Muscle of leg (tissue), 16 donors: ENCODE measurements at places on chromosomes 3 and 15. TPM values are rescaled to one million over a fixed set of nuclear protein-coding genes. Genes with fewer than 3 reads are reported as not detected.

HDC gene
- 0.62 TPM for total RNA-seq

ATG3 gene
- 30.3 TPM for total RNA-seq

DNA sequence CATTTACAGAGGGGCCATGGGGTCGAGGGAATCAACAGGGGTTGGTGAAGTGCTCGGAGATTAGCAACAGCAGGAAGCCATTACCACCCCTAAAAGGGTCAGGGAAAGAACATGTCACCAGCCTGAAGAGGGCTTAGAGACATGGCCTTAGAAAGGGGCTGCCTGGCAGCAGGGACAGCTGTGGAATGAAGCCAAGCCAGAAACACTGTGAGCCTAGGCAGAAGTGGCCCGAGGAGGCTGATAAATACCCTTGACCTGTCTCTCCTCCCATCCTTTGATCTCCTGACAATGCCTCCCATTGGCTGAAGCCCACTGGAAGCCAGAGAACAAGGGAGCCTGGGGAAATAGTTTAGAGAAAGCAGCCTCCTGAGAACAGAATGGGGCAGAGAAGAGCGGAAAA is 31.4 kb downstream of the GPD1L start:
- H3K27ac ChIP-seq: no peak overlapping the region
- H3K4me1 ChIP-seq: no peaks in the 10 kb centered on the region
- H3K36me3 ChIP-seq: peaks cover 7% of the 10 kb centered on the region
- no peaks in the 10 kb centered on the region for H3K27me3 ChIP-seq
- H3K4me3 ChIP-seq: no peak overlapping the region

DNA sequence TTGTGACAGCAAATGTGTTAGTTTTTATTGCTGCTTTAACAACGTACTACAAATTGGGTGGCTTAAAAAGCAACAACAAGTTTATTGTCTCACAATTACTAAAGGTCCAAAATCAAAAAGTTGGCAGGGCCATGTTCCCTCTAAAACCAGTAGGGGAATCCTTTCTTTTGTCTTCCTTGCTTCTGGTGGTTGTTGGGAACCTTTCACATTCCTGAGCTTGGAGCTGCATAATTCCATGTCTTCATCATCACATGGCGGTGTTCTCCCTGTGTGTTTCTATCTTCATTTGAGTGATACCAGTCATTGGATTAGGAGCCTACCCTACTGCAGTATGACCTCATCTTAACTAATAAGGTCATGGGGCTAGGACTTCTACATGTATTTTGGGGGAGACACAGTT is 7.4 kb downstream of the SPRED1 start:
- no peaks in the 10 kb centered on the region for H3K36me3 ChIP-seq
- no peak for DNase-seq
- H3K4me1 ChIP-seq: peaks cover 6% of the 10 kb centered on the region
- H3K27me3 ChIP-seq: no peaks in the 10 kb centered on the region
- no peak overlapping the region for H3K27ac ChIP-seq
- no peak overlapping the region for H3K4me3 ChIP-seq

GRCh38 chr3:186492385-186492984 is 51.7 kb downstream of the CRYGS start:
- H3K27me3 ChIP-seq: peaks cover 3% of the 10 kb centered on the region
- no peaks in the 10 kb centered on the region for H3K4me1 ChIP-seq
- H3K4me3 ChIP-seq: no peak overlapping the region
- no peak overlapping the region for H3K27ac ChIP-seq
- H3K36me3 ChIP-seq: no peaks in the 10 kb centered on the region

IL17RE gene
- total RNA-seq: 1.0 TPM

DNA sequence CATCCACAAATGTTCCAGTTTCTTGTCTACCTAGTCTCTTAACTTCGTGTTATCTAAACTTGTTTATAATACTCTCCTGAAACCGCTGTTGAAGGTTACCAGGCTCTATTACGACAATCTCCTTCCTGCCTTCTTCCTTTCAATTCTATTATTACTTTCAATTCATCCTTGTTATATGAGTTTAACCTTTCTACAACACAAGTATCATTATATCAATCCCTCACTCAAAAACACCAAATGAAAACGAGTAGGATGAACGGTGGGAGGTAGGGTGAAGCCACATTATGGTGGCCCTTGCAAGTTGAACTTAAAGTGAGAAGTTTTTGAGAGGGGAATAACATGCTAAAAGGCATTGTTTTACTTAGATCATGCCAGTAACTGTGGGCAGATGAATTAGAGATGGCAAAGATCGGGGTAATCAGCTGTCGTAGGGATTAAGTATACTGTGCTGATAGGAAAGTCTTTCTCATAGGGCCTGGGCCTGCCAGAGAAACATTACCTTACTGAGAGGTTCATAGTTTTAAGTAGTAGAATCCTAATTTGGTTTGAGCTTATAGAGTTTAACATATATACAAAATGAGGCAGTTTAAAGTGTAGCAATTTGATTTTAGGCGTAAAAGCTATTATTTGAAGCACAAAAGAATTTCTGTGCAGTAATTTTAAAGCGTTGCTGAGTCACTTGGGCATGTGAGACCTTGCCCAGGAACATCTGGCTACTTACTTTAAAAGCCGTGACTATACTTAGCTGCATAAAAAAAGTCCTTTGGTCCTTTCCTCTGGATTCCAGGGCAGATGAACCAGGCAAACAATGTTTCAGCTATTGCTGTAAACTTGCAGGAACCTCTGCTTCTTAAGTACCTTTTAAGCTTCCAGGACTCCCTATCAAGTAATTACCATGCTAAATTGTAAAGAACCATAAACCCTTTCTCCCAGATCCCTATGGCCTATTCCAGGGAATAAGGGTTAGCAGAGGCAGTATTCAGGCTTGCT is 3.3 kb upstream of the CEP97 start:
- H3K4me1 ChIP-seq: peaks cover 11% of the 10 kb centered on the region
- H3K27ac ChIP-seq: peak overlapping the region; percentile 56
- DNase-seq: peak; percentile 48
- H3K4me3 ChIP-seq: no peak overlapping the region
- no peaks in the 10 kb centered on the region for H3K27me3 ChIP-seq
- H3K36me3 ChIP-seq: no peaks in the 10 kb centered on the region

DNA sequence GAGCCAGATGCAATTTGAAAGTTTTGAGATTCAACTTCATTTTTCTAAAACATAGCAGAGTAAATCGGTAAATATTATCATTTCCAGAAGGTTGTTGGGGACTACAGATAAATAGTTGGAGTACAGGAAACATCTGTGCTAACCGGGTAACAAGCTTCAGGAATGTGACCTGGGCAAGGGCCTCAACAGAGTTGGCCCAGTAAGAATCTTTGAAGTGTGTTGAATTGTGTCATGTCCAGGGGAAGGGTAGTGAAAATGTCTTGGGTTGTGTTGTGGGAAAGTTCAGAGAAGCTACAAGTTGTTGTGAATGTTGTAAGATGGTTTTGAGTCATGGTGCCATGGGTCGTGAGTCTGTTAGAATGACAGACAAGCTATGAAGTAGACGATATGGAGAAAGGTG is 35.7 kb downstream of the SQOR start:
- peak overlapping the region; percentile 13 for H3K27ac ChIP-seq
- DNase-seq: peak; percentile 14
- peaks cover 2% of the 10 kb centered on the region for H3K36me3 ChIP-seq
- no peaks in the 10 kb centered on the region for H3K27me3 ChIP-seq
- no peaks in the 10 kb centered on the region for H3K4me1 ChIP-seq

DNA sequence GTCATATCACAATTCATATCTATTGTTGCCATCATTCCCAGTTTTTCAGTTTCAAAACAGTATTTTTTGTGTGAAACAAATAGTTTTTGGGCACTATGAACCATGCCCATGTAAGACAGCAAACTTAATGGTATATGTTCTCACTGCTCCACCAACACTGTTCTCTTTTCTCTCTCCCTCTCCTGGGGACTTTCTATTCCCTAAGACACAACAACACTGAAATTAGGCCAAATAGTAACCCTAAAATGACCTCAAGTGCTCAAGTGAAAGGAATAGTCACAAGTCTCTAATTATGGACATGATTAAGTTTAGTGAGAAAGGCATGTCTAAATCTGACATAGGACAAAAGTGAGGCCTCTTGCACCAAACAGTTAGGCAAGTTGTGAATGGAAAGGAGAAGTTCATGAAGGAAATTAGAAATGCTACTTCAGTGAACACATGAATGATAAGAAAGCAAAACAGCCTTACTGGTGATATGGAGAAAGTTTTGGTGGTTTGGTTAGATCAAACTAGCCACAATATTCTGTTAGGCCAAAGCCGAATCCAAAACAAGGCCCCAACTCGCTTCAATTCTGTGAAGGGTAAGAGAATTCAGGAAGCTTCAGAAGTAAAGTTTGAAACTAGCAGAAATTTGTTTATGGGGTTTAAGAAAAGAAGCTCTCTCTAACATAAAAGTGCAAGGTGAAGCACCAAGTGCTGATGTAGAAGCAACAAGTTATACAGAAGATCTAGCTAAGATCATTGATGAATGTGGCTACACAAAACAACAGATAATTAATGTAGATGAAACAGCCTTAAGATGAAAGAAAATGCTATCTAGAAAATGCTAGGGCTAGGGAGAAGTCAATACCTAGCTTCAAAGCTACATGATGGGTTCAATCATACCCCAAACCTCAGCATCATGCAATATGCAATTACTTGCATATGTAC is 104.2 kb downstream of the CBLB start:
- peaks cover 22% of the 10 kb centered on the region for H3K36me3 ChIP-seq
- no peak overlapping the region for H3K4me3 ChIP-seq
- H3K4me1 ChIP-seq: no peaks in the 10 kb centered on the region
- DNase-seq: no peak
- H3K27ac ChIP-seq: no peak overlapping the region

DNA sequence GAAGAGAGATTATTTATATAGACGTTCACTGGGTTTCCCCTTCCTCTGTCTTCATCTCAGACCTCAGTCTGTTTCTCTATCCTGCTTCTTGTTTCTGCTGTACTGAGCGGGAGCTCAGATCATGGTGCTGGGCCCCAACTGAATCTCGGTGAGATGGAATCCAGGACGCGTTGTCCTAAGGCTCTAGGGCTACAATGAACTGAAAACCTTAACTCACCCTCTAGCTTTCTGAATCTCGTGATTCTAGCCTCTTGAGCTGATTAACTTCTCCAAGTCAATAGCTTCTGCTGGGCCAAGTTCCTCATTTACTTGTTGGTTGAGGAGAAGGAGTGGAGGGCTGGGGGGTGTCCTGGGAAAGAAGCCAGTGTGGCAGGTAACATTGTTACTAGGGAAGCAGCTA is 32.7 kb upstream of the MAP3K13 start:
- no peaks in the 10 kb centered on the region for H3K4me1 ChIP-seq
- H3K36me3 ChIP-seq: no peaks in the 10 kb centered on the region
- peak; percentile 46 for DNase-seq
- no peak overlapping the region for H3K4me3 ChIP-seq
- H3K27me3 ChIP-seq: no peaks in the 10 kb centered on the region
